Right hindlimb (tissue), 1 donor: ENCODE measurements at places on chromosomes 6 and 20.

DNA sequence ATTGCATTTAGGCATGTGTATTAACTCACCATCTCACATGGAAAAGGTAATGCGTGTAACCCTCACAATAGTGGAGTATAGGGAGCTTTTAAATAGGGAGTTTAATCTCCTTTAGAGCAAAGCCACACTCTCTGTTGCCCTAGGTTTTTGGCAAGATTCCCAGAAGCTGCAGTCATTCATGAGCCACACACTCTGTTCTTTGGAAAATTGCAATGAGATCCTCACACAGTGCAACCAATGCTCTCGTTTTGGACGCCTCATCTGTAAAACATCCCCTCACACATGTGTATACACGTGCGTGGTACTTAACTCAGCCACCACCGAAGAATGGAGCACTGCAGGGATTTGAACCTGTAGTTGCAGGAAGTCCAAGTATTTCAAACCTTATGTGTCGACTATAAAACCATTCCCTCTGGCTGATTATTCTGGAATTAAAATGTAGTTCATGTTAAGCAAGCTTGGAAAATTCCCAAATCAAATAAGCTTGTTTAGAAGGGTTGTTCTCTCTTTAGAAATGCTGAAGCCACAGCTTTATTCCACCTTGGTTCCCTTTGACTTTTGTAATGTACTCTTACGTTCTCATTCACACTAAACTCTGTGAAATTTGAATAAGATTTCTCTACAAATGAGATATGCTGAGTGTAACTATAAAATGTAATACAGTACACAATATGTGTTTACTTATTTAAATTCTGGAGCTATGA, 489.8 kb upstream of the MANEA start:
- peak; percentile 37 for DNase-seq

GRCh38 chr20:63167918-63168520, 47.9 kb downstream of the YTHDF1 start:
- DNase-seq: no peak

- DNase-seq: no peak
Measured at GRCh38 chr6:79842376-79843040, 104.8 kb downstream of the ELOVL4 start.

DNA sequence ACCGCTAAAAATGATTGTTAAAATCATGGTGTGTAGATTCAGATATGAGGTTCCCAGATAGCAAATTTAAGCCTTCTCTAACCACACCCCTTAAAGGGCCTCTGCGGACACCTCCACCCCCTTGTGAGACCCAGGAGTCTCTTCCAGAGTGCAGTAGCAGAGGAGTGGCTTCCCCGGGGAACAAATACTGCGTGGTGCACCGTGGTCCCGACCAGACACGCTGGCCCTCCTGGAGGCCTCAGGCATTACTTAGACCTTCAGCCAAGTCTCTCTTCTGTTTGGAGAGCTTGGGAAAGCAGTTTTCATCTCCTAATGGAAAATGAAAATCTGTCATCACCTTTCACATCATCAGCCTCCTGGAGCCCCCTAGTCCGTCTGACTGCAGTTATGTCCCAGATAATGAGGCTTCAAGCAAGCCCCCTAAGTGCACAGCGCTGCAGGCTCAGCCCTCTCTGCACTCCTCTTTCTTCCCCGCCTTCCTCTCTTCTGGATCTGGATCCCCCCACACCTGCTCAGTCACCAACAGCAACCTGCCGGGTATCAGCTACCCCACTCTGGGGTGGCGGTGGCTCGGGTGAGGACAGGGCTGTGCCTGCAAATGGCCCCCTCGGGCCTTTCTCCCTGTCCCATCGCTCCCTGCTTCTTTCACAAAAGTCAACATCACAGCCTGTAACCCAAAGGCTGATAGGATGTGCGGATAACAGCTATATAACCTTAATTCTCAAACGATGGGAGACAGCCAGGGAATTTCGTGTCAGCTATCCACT, 58.8 kb upstream of the TAGAP start:
- DNase-seq: no peak

GRCh38 chr20:57735831-57736737, 26.3 kb upstream of the PMEPA1 start:
- DNase-seq: no peak

DNA sequence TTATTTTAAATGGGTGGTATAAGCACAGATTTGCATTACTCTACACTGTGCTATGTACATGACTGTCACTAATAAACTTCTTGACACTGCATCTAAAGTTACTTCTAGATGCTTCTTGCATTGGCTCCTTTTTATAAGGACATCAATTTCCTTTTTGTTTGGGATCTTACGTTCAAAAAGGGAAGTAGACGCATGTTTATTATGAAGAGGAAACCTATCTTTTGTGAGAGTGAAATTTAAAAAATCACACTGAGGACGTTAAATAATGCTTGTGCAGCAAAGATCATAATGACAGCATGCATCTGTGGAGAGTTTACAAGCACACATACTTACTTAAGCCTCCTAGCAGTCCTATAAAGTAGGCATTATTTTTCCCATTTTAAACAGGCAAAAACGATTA, 479.5 kb downstream of the CD83 start:
- no peak for DNase-seq

DNA sequence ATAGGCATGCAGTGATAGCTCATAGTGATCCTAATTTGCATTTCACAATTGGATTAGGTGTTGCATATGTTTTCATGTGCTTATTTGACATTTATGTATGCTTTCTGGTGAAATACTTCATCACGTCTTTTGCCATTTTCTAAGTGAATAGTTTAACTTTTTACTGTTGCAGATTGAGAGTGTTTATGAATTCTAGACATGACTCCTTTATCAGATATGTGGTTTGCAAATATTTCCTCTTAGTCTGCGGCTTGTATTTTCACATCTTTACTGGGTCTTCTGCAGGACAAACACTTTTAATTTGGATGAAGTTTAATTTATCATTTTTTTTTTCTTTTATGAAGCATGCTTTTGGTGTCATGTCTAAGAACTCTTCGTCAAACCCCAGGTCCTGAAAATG, 39.2 kb downstream of the CCN2 start:
- no peak for DNase-seq

DNA sequence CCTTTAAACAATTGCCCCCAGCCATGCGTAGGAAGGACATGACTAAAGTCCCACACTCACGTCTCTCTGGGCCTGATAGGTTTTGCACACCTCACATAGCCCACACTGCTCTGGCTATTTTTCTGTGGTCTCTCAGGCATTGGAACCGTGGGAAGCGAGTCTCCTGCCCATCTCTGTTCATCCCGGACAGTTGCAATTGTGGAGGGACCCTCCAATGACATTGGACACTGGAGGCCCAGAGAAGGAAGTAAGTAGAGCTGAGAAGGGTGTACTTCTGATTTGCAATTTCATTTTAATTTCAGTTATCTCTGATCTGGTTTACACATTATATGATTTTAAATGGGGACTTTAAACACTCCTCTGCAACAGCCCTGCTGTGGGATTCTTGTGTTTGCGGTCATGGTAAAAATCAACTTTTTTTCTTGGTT, 23.3 kb upstream of the CST3 start:
- DNase-seq: no peak

- no peak for DNase-seq
Measured at GRCh38 chr6:73180076-73180738, 45.1 kb downstream of the KHDC1L start.

DNA sequence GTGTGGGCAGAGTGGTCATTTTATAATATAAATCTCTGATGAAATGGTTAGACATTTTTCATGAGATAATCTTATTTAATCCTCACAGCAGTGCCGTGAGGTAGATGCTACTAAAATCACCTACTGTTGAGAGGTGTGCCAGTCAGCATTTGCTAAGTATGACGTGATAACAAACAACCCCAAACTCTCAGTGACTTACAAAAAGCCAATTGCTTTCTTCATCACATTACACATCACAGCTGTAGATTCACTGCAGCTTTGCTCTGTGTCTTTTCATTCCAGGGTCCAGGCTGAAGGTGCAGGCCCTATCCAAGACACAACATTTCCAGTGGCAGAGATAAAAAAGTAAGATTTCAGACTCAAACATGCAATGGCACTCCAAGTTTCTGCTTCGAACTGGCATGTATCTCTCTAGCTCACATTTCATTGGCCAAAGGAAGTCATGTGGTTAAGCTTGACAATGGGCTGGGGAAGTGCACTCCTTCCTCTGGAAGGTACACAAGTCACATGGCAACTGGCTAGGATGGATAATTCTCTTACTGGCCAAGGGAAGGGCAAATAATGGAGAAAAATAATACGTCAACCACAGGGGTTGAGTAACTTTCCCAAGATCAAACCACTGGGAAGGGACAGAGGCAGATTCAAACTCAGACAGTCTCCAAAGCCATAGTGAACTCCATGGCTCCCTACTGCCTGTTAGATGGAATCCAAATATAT, 69.5 kb upstream of the EPB41L1 start:
- no peak for DNase-seq

DNA sequence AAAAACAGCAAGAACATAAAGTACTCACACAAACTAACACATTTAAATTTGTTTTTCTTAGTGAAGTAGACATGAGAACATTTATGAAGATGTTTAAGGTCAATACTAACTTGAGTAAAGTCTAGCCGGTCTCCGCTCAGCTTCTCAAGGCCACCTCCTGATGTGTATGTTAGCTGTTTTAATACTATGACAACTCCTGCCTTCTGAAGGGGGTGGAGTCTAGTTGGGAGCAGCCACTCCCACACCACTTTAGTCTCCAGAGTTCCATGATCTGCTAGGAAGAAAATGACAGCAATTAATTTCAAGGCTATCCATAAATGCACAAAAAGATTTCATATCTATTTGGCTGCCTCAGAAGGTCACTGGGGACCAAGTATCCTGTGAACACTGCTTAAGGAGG, at the start of gene GSTA3:
GSTA3 (minus strand) TSS at position 168 of the 400 bp plus-strand sequence. CDS start 3,864 bp downstream, outside the sequence.
- no peak for DNase-seq
